ENCODE measurements at places on chromosomes 4 and X. TPM values are rescaled to one million over a fixed set of nuclear protein-coding genes. Genes with fewer than 3 reads are reported as not detected.

- no peak for DNase-seq
Measured at GRCh38 chrX:125193921-125194320, 125.8 kb upstream of the TEX13C start.

DNA sequence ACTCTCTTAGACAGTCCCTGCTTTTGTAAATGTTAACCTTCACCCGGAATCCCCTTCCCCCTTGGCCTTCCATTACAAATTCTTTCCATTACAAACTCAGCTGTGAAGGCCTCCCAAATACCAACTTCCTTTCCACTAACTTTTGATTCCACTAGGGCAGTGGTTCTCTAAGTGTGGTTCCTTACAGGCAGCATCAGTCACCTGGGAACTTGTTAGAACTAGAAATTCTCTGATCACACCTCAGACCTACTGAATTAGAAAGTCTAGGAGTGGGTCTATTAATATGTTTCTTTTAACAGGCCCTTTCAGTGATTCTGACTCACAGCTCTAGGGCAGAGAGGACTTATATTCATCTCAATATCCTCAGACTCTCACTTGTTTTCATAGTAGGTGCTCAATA is 19.0 kb upstream of the MRPL1 start:
- DNase-seq = no peak

DNA sequence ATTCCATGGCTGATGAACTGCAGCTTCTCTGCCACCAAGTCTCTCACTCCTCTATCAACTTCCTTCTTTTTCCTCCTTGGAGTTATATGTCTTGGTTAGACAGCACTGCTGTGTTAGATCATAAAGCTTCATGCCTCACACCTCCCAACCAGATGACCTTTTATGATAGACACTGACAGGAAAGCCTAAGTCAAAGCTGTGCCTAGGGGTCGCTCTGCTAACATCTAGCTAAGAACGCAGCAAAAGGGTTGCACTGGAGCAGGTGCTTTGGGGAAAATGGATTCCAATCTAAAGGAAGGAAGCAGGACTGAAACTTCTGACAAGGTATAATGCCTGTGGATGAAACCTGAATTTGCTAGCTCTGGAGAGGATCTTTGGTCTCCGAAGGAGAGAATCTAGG is 509.7 kb downstream of the SMARCA1 start:
- no peak for DNase-seq

DNA sequence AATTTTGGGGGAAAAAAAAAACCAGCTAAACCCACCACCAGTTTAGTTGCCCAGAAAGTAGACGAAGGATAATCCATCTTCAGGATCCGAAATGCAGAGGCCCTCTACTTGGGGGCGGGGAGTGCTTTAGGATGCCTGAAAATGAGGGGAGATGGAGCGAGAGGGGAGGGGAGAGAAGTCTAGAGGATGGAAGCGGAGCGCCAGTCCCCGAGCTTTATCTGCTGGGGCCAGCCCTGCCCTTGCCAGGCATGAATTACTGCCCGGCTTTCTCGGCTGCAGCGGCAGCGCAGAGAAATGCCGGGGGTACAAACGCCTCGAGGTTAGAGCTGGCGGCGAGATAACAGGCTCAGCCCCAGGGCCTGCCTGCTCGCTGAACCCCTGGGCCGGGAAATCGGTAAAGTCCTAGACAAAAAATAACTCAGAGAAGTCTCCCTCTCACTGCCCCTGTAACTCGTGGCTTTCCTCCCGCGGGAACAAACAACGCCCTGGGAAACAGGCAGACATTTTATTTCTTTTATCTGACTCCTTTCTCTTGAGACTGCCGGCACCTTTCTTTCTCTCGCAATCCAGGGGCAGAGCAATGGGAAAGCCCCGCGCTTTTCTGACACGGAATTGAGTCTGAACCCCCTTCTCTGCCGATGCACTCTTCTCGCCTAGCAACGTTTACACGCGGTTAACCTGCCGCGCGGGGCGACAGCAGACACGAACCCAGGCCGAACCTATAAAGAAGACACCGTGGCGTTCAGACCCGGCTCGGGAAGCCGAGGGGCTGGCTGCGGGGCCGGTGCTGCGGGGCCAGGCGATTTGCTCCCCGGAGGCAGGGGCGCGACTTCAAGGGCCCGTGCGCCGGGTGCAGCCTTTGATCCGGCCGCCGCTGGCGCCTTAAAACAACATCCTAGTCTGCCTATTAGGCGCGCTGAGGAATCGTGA is 3.1 kb upstream of the MSX1 start:
- DNase-seq = no peak

The LDOC1 gene
- total RNA-seq = not detected

The ADH6 gene
- 0.18 TPM for total RNA-seq

The DNAAF6 gene
- not detected for total RNA-seq

The WAS gene
- 0.82 TPM for total RNA-seq

The RNF175 gene
- not detected for total RNA-seq

The SUPT20HL2 gene
- not detected for total RNA-seq

The GPM6B gene
- total RNA-seq = not detected

The RAB9B gene
- 0.62 TPM for total RNA-seq

Data from Panc1 (cell line).